Activated naive CD8-positive, alpha-beta T cell treated with anti-CD3 and anti-CD28 coated beads, Interleukin-2, amount 10 ng/mL, durations not matched to agents 7 days and 5 days (primary cell): ENCODE measurements at places on chromosomes 2 and 18. TPM values are rescaled to one million over a fixed set of nuclear protein-coding genes. Genes with fewer than 3 reads are reported as not detected.

LRRTM1 gene
- total RNA-seq = not detected

GRCh38 chr18:9211955-9212354 is 75.4 kb downstream of the ANKRD12 start:
- H3K27me3 ChIP-seq = no peaks in the 10 kb centered on the region
- H3K4me3 ChIP-seq = no peak overlapping the region
- H3K36me3 ChIP-seq = peaks cover 28% of the 10 kb centered on the region
- peaks cover 4% of the 10 kb centered on the region for H3K4me1 ChIP-seq

DNA sequence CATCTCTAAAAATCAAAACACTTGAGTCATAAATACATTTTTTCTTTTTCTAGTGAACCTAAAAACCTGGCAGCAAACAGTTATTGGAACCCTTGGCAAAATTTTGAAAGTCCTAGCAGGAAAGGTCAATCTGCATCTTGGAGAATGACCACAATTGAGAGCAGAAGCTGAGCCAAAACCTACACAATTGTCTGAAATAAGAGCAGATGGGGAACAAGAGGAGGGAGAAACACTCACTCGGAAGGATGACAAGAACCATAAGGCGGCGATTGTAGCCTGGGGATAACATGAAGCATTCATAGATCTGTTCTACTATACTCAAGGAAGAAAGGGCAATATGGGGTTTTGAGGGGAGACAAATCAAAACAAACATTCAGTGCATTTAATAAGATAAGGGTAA is 117.0 kb downstream of the CHN1 start:
- no peak overlapping the region for H3K27ac ChIP-seq
- DNase-seq = no peak
- no peak overlapping the region for H3K4me3 ChIP-seq
- H3K27me3 ChIP-seq = no peaks in the 10 kb centered on the region

GRCh38 chr2:74894272-74894981 is 60.5 kb downstream of the HK2 start:
- H3K4me1 ChIP-seq = no peaks in the 10 kb centered on the region
- no peak for DNase-seq
- peaks cover 71% of the 10 kb centered on the region for H3K36me3 ChIP-seq
- no peak overlapping the region for H3K27ac ChIP-seq
- no peak overlapping the region for H3K4me3 ChIP-seq
- H3K27me3 ChIP-seq = no peaks in the 10 kb centered on the region

GRCh38 chr2:178514664-178515063 is 34.4 kb downstream of the PLEKHA3 start:
- no peak overlapping the region for H3K27ac ChIP-seq
- no peak for DNase-seq
- peaks cover 10% of the 10 kb centered on the region for H3K36me3 ChIP-seq
- H3K4me3 ChIP-seq = no peak overlapping the region

GRCh38 chr2:239466755-239467271 is 66.0 kb upstream of the HDAC4 start:
- H3K4me3 ChIP-seq = no peak overlapping the region
- DNase-seq = no peak
- no peaks in the 10 kb centered on the region for H3K36me3 ChIP-seq
- H3K4me1 ChIP-seq = no peaks in the 10 kb centered on the region
- no peak overlapping the region for H3K27ac ChIP-seq
- H3K27me3 ChIP-seq = peaks cover 3% of the 10 kb centered on the region
